Activated naive CD4-positive, alpha-beta T cell treated with anti-CD3 and anti-CD28 coated beads for 36 hours (primary cell): ENCODE measurements at places on chromosomes 6 and 20. TPM values are rescaled to one million over a fixed set of nuclear protein-coding genes. Genes with fewer than 3 reads are reported as not detected.
A peak's percentile ranks its signal among the peaks of the same experiment; 100 is the strongest.

The LY6G5C gene
- total RNA-seq, result 1.4 TPM

The FAM83C gene
- not detected for total RNA-seq

The SEL1L2 gene
- not detected for total RNA-seq

GRCh38 chr6:137112067-137112355 is 61.4 kb downstream of the IL22RA2 start:
- no peak overlapping the region for H3K4me3 ChIP-seq
- no peak overlapping the region for H3K27ac ChIP-seq
- peaks cover 2% of the 10 kb centered on the region for H3K27me3 ChIP-seq
- DNase-seq, result no peak

DNA sequence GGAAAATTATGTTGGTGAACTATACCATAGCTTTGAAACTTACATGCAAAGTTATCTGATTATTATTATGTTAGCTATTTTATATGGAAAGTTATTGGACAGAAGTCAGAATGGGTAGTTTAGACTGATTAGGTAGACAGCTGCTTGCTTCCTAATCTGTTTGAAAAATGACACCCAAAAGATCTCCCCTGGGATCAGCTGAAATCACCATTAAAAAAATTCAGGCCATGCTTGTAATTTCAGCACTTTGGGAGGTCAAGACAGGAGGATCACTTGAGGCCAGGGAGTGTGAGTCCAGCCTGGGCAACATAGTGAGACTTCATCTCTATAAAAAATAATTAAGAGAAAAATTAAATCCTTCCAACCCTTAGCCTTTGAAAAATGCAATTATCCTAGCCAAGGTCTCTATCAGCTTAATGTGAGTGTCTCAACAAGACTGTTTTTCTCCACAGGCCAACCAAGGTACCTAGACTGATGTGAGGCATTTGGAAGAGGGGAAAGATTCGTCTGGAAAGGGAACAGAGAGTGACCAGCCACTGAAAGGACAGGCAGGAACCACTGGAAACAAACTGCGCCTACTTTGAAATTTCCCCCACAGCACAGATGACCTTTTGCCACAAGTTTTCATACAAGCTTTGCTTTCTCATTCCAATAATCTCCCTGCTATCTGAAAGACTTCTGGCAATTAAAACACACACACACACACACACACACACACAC is 232.3 kb downstream of the GMPR start:
- H3K27ac ChIP-seq, result peak overlapping the region; percentile 68
- no peaks in the 10 kb centered on the region for H3K27me3 ChIP-seq
- no peak overlapping the region for H3K4me3 ChIP-seq
- peak; percentile 33 for DNase-seq
- H3K36me3 ChIP-seq, result peaks cover 3% of the 10 kb centered on the region
- H3K4me1 ChIP-seq, result peaks cover 57% of the 10 kb centered on the region

DNA sequence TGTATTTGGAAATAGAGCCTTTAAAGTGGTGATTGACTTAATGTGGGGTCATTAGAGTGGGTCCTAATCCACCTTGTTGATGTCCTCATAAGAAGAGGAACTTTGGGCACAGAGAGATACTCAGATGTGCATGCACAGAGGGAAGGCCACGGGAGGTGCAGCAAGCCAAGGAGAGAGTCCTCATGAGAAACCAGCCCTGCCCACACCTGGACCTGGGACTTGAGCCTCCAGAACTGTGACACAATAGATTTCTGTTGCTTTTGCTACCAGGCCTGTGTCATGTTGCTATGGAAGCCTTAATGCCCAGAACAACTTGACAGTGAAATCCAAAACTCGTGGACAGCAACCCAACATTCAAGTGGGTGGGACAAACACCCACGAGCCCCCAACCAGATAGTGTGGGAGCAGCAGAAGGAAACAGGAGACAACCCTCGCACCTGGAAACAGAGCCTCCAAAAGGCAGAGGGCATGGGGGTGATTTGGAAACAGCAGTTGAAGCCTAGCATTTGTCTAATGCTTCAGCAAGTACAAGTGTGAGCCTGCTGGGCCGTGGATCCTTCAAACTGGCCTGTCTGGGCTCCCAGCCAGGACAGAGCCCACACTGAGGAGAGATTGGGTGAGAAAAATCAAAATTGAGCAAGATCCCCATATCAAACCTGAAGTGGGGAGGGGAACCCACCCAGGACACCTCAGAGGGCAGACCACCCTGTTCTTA is 201.0 kb upstream of the CST7 start:
- no peaks in the 10 kb centered on the region for H3K36me3 ChIP-seq
- H3K27ac ChIP-seq, result no peak overlapping the region
- DNase-seq, result no peak
- no peaks in the 10 kb centered on the region for H3K27me3 ChIP-seq
